NCI-H1105 (cell line): ENCODE measurements at places on chromosomes 2 and 18.

GRCh38 chr2:28364610-28365009 is 28.0 kb upstream of the FOSL2 start:
- no peak for DNase-seq

DNA sequence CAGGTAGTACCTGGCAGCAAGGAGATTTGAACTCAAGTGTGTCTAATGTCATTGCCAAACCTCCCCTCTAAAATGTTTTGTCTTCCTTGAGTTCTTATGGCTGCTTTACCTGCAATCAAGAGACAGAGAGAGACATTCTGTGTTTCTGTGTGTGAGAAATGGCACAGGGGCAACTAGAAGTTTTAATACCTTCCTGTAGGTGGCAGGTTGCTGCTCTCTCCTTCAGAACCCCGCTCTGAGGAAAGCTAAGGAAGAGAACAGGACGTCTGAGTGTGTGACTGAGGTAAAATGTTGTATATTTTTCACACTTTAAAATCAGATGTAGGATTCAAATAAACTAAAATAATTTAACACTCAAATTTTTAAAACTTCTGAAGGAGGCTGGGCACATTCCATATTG is 19.2 kb downstream of the DTNA start:
- peak; percentile 47 for DNase-seq

DNA sequence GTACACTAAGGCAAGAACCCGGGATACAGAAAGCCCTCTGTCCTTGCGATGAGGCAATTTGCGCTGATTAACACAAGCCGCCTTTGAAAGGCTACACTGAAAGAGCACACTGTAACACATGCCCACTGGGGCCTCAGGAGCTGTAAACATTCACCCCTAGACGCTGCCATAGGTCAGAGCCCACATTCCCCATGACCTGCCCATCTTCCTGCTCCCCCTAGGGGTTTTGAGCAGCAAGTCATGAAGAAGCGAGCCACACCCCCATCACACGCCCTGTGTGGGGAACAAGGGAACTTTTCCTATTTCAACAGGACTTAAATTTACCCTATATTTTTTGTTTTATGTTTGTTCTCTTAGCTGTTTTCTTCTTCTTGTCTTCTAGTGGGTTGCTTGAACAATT is 47.8 kb upstream of the SLC4A10 start:
- DNase-seq = no peak

DNA sequence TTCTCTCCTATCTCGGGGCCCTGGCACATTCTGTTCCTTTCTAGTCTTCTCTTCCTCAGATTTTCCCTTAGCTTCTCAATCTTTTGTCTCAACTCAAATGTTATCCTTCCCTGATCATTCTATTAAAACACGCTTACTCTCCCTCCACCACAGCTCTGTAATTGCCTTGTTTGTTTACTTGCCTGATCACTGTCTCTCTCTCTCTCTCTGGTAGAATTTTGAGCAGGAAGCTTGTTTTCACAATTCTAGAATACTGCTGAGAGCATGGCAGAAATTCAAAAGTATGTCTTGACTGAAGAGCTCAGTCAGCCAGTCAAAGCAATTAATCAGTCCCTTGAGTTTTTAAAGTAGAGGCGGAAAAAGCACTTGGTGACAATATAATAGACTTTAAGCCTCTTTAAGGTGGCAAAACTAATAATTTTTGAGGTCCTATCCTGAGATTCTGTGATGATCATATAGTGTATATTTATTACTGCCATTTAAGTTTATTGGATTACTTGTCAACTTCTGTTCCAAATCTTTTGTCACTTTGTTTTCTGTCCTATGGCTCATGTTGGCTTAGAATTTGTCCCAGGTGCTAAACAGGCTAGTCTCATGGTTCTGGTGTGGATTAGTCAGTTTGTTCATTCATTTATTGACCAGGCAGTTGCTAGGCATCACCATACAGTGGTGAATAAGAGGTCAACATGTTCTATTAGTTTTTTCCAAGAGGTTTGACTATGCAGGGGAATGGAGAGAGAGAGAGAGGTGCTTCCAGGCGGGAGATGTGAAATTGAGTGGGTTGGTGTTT is 2.3 kb downstream of the PSMD1 start:
- no peak for DNase-seq

- no peak for DNase-seq
These were observed 464.1 kb downstream of the TNS1 start for GRCh38 chr2:217538719-217539118.

- no peak for DNase-seq
These were observed 38.0 kb downstream of the BMP10 start for GRCh38 chr2:68833162-68833561.

DNA sequence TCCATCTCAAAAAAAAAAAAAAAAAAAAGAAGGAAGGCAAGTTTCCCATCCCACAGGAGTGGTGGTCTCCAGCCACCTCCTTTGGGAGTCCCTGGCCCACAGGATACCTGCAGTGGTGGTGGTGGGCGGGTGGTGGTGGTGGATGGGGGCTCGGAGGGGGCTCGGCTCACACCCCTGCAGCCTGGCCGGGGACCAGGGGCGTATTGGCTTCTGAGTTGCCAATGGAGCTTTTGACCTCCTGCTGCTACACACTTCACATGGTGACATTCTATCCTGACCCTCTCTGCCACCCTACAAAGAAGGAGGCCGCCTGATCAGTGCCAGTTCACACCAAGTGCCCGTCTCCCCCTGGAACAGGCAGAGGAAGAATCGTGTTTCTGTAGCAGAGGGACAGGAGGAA is 119.6 kb downstream of the NFATC1 start:
- no peak for DNase-seq

DNA sequence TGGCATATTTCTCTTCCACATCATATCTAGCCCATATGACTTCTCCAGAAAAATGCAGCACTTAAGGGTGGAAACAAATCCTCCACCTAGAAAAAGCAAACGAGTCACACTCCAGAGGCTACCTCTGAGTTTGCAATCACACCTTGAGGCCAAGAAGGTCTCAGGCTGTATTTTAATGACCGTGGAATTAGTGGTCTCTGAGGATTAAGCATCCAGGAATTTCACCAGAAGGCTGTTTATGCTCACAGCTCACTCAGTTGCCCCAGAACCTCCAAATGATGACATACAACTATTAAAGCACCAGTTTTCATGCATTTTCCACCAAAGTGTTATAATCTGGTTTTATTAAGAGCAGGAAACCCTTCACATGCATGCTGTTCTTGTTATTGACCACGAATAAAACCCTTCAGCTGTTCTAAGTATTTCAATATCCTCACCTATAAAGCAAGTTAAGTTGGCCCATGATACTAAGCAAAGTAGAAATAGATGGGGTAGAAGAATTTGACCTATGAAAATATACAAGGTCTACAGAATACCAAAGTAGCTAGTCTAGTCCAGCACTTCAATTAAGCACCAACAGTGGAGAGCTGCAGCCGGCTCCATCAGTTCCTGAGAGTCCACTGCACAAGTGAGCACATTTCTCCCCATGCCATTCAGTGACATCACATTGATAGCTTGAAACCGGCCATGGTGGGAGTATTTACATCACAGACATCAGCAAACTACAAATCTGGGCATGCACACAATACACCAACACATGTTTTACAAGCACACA is 39.5 kb upstream of the SLC14A1 start:
- no peak for DNase-seq

DNA sequence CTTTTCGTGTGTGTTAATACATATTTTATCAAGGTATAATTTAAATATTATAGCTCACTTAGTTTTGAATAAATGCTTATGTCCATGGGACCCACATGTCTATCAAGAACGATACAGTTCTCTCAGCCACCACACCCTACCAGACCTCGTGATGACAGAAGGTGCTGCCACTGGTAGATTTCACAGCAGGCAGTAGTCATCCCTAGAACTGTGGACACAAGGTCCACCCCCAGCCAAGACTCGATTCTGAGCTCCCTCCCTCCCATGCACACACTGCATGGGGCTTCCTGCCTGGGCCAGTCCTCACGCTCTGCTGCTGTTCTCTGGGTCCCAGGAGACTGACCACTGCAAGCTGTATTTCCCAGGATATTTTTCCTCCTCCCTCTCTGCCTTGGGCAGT is 26.5 kb upstream of the CREB1 start:
- DNase-seq = no peak

DNA sequence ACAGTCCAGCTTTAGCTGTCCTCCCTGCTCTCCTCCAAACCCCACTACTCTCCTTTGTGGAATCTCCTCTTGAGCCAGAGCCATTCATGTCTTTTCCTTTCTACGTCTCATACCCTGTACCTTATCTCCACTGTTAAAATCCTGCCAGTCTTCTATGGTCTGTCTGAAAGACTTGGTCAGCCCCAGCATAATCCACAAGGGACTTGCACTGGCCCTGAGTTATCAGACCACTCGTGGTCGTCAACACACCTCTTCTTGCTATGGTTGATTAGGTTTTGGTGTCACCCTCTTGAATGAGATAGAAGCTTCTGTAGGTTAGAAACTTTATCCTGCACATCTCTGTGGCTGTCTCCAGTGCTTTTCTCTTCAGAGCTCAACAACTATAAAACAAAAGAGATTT is 56.8 kb downstream of the MYO1B start:
- no peak for DNase-seq

- DNase-seq = no peak
These were observed 61.1 kb upstream of the ID2 start for GRCh38 chr2:8620611-8621382.

DNA sequence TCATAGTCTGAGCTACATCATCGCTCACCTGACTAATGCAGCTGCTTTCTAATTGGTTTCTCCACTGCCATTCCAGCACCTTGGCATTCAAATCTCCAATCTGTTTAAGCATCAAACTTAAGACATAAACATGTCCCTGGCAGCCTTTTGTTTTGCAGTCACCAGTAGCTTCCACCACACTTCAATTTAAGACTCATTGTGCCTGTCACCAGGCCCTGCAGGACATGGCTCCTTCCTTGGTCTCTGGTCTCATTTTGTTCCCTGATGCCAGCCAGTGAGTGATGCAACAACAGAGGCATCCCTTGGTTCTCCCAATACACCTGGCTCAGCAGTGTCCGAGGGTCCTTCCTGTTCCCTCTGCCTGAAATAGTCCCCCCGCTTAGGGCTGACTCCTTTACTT is 292.4 kb upstream of the PXDN start:
- DNase-seq = no peak

- peak; percentile 52 for DNase-seq
These were observed 507 bp downstream of the PKP4 start for GRCh38 chr2:158457092-158457825.

DNA sequence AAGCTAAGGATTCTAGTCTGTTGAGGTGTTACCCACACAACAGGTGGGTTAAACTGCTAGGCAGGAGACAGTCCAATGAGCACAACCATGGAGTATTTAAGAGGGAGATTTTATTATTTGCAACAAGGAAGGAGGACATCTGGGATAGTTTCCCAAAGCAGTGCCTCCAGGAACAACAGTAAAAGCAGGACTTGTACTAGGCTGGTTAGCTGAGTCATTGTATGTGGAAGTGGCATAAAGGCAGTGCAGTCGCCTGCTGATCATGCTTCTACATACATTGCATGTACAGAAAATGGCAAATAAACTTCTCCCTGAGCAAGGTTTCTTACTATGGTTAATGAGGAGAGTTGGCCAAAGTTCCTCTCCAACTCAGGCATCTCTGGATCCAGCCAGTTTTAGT is 46.1 kb upstream of the CYTIP start:
- no peak for DNase-seq

- no peak for DNase-seq
These were observed 47.3 kb upstream of the B3GNT7 start for GRCh38 chr2:231348173-231348572.

- DNase-seq = no peak
These were observed 371 bp upstream of the LCLAT1 start for GRCh38 chr2:30446602-30447148.

DNA sequence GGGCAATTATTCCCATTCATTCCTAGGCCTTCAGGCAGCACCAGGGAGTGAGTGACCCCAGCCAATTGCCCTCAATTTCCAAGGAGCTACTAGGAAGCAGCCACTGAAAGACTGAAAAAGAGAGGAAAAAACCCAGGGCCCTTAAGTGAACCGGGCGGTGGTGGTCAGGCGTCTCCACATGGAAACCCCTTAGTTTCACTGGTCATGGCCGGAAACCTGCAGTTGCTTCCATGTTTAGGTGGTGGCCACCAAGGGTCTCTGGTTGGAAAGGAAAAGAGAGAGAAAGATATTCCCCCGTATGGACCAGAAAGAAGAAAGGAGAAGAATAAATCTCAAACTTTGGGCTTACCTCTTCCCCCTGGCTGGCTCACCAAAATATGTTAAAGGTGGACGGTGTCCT is 64.9 kb downstream of the GALR1 start:
- no peak for DNase-seq

- no peak for DNase-seq
These were observed 106.7 kb downstream of the METTL8 start for GRCh38 chr2:171327043-171327496.

GRCh38 chr2:160918906-160919503 is 241.2 kb upstream of the TANK start:
- no peak for DNase-seq

GRCh38 chr2:41061356-41061755 is 609.5 kb upstream of the SLC8A1 start:
- DNase-seq = no peak

DNA sequence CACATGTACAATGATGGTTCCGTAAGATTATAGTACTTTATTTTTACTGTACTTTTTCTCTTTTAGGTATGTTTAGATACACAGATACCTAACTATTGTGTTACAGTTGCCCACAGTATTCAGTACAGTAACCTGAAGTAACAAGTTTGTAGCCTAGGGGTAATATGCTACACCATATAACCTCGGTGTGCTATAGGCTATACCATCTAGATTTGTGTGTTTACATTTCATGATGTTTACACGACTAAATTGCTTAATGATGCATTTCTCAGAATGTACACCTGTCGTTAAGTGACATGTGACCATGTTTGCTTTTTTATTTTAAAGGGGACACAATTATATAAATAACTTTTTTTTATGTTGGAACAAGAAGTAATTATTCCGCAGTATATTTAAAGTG is 34.5 kb downstream of the PIK3C3 start:
- peak; percentile 59 for DNase-seq

DNA sequence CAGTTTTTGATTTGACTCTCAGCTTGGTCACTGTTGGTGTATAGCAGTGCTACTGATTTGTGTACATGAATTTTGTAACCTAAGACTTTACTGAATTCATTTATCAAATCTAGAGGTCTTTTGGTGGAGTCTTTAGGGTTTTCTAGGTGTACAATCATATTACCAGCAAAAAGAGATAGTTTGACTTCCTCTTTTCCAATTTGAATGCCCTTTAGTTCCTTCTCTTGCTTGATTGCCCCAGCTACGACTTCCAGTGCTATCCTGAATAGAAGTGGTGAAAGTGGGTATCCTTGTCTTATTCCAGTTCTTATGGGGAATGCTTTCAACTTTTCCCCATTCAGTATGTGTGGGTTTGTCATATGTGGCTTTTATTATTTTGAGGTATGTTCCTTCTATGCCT is 312.9 kb upstream of the REV1 start:
- no peak for DNase-seq

GRCh38 chr2:88933980-88934379 is 242.5 kb downstream of the RPIA start:
- no peak for DNase-seq

DNA sequence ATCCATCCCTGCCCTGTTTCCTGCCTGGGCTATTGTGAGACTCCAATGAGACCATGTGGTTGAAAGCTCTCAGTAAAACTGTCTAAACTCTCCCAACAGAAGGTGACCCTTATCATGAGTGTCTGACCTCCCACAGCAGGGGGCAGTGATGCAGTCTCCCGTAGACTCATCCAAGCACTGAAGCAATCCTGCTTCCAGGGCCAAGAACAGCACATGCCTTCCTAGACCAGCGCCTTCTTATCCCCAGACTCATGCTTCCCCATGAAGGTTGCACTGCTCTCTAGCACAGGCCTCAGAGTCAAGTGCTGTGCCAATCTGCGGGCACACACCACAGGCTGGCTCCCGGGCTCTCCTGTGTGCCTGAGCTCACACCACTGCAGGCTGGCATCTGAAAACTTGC is 112.3 kb downstream of the TNS1 start:
- no peak for DNase-seq
